ENCODE measurements at places on chromosomes 3 and 15.
A peak's percentile ranks its signal among the peaks of the same experiment; 100 is the strongest.

- peak; percentile 33 for DNase-seq
These were observed 199.5 kb upstream of the TPRG1 start for GRCh38 chr3:188972310-188972709.

GRCh38 chr3:103381296-103382079, 946.7 kb downstream of the ZPLD1 start:
- DNase-seq: no peak

GRCh38 chr3:51928438-51928837, 13.3 kb downstream of the RRP9 start:
- no peak for DNase-seq

DNA sequence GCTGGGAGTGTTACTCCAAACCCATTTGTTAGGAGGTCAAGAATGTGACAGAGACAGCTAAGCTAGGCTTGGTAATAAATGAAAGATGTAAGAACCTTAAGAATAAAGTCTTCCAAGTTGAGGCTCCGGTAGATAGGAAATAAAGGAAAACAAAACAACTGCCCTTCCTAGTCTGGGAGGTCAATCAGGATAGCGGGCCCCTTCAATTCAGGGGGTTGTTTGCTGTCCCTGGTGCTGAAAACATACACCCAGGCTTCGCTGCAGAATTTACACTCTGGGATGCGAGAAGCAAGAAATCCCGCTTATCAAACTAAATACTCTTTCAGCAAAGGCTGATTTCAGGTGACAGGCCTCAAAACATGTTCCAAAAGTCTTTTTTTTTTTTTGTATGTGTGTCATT, 393.4 kb downstream of the NTRK3 start:
- no peak for DNase-seq

DNA sequence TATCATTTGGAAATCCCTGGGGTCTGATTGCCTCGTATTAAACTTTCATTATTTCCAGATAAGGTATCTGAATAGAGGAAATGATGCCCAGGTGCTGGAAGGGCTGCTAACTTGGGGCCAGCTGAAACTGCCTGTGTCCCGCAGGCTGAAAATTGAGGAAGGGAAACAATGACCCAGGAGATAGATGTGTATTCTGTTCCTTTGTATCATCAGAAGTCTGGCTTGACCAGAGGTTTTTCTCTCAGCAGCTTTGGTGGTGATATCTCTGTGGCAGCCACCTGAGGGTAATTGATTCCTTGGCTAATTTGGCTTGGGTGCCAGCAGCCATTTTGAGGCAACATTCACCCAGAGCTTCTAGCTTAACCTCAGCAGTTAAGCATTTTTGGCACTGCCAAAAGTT, 90.0 kb upstream of the STT3B start:
- DNase-seq: no peak

- no peak for DNase-seq
These were observed 48.6 kb upstream of the CP start for GRCh38 chr3:149270180-149270579.

DNA sequence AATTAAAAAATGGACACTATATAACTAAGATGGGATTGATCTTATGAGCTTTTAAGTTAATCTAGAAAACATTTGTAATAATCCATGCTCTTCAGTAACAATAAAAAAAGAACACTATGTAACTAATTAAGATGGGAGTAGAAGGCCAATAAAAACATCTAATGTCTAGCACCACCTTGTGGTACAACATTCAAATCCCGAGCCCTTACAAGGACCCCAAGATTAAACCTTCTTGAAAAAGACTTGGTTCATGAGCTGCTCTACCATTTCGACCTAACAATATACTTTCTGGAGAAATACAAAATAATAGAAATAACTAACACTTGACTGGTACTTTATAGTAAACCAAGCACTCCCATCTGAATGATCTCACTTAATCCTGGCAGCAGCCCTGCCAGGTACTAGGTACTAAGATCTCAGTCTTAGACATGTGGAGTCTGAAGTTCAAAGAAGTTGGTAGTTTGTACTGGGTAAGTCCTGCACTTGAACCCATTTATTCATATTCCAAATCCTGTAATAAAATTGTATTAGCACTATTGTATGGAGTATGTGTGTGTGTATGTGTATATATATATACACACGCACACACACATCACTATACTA, 21.8 kb downstream of the METTL6 start:
- no peak for DNase-seq

DNA sequence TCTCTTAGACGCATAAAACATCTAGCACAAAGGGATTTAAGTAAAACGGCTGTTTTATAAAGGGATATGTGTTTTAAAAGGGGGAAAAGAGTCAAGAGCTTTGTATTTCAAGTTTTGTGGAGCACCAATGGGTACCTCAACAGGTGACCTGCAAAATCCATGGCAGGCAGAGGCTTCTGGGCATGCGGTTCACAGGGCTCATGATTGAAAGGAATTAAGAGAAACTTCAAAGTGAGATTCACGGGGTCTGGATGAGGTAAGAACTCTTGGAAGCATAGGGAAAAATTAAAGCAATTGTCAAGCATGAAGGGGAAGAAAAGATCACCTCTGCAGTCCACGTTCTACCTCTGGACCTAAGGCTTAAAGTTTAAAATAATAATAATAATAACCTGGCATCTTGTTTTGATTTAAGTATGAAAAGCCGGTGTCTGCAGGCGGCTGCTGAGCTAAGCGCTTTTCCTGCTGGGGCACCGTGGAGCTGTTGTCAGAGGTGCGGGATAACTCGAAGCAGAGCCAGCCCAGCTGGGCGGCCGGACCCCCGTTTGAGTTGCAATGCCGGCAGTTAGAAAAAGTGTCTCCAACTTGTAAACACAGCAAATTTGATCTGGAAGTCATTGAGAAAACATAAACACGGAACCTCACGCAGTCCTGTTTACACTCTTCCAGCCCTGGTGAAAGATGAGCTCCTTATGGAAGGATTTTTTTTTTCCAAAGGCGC, 40.5 kb downstream of the HES1 start:
- DNase-seq: no peak

- DNase-seq: peak; percentile 37
These were observed 49.1 kb upstream of the IQSEC1 start for GRCh38 chr3:13122081-13123012.

- no peak for DNase-seq
These were observed 170.4 kb downstream of the KLHL25 start for GRCh38 chr15:85624291-85624801.

DNA sequence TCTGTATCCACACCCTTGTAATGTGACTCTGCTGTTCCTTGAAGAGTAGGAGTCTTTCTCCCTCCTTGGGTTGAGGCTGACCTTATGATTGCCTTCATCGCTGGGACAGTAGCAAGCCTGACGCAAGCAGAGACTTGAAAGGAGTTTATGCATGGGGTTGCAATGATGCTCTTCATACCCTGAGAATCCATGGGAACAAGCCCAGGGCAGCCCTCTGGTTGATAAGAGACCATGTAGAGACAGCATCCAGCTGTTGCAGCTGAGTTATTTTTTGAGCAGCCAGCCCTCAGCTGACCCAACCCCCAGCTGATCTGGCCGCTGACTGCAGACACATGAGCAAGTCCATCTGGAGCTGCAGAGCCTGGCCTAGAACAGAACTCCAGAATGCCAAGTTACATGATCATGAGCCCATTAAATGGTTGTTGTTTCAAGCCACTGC, 60.6 kb upstream of the ARNT2 start:
- peak; percentile 92 for DNase-seq

- DNase-seq: no peak
These were observed 21.0 kb upstream of the SOX2 start for GRCh38 chr3:181690769-181691168.

- no peak for DNase-seq
These were observed 84.3 kb downstream of the ARPP21 start for GRCh38 chr3:35723480-35724097.

GRCh38 chr15:36161771-36162212, 417.6 kb upstream of the CDIN1 start:
- DNase-seq: peak; percentile 38

DNA sequence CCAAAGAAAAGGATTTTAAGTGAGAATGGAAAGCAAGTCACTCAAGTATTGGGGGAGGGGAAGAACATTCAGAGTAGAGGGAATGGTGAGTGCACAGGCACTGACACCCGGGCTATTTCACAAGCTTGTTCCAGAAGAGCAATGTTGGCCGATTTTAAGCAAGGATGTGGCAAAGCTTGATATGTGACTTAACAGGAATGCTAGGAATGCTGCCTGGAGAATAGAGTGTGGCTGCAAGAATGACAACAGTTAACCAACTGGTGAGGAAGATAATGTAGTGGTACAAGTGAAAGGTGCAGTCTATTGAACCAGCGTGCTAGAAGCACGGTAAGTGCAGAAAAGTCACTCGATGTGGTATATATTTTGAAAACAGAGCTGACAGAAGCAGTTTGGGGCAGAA, 6.2 kb upstream of the CCDC80 start:
- no peak for DNase-seq

- DNase-seq: no peak
These were observed 201.9 kb upstream of the MCTP2 start for GRCh38 chr15:94029495-94029894.

DNA sequence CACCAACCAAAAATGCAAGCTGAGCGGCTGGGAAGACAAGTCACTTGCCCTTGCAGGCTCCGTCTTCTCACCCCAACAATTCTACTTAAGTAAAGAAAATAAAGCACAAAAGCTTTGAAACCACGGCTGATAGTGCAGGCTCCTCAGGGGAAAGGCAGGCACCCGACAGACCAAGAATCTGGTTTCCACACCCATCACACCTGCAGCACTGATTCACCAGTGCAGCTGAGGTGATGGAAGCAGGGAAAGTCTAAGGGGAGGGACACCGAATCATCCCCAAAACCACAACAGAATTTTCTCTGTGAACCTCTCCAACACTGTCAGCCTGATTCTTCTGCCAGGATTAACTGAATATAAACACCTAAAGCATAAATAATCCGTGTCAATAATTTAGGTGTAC, 62.0 kb upstream of the NSMCE3 start:
- DNase-seq: no peak

GRCh38 chr15:27454281-27455075, 483.5 kb downstream of the GABRG3 start:
- no peak for DNase-seq

DNA sequence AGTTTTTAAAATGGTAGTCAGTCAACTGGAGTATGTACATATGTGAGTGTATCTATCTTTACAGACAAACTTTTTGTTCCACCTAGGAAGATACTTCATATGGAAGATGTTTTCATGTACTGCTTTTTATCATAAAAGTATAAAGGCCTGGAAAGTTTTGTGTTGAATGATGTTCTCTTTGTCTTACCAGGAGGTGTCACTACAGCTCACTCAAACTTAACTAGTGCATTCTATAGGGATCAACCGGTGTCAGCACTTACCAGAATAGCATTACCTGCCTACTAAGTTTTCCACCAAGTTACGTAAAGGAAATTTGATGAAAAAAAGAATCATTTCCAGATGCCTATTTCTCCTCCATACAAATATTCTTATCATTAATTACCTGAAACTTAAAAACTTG, 522.6 kb upstream of the SEMA6D start:
- DNase-seq: no peak

- DNase-seq: peak; percentile 23
These were observed 18.5 kb downstream of the GRAMD2A start for GRCh38 chr15:72178976-72179585.

DNA sequence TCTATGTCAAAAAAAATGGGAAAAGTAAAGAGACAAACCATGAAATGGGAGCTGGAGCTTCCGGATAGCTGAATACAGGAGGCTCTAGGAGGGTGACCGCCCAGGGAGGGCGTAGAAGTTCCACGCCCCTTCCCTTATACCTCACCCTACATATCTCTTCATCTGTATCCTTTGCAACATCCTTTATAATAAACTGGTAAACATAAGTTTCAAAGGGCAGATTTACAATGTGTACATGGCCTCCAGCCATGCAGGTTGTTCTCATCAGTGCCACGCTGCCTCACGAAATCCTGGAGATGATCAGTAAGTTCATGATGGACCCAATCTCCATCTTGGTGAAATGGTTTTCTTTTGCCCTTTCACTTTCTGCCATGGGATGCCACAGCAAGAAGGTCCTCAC, 121.8 kb downstream of the OSBPL10 start:
- no peak for DNase-seq

DNA sequence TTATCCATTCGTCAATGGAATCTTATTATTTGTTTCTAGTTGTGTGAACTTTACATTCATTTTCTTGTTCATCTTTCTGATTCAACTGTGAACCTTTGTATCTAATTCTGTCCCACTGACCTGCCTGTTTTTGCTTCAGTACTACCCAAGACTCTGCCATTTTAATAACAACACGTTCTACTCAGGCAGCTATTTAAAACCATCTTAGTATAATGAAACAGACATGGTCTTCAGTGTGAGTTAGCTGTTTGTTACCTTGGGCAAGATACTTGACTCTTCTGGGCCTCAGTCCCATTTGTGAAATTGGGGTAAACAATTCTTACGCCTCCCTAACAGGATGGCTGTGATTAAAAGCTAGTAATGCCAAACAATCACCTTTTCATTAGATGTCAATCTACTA, 1.6 kb downstream of the BTBD1 start:
- DNase-seq: no peak
